ENCODE measurements at places on chromosomes 3 and 15. TPM values are rescaled to one million over a fixed set of nuclear protein-coding genes. Genes with fewer than 3 reads are reported as not detected.

DNA sequence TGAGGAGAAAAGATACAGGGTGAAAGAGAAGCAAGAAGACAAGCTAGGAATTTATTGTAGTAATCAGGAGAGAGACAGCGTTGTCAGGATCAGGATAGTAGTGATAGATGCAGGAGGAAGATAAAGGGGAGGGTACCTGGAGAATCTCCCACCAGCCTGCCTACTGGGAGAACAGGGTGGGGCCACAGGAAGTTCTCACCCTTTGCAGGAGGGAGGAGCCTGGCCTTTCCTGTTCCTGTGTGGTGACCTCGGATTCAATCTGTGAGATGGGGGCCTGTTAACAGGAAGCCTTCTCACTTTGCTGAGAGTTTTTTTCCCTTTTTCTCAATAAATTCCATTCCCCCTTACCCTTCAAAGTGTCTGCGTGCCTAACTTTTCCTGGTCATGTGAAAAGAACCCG, 37.6 kb downstream of the GMPS start:
- DNase-seq: no peak

GRCh38 chr3:20648294-20648693, 462.3 kb upstream of the SGO1 start:
- DNase-seq: no peak

GRCh38 chr3:140906785-140907184, 34.9 kb upstream of the SLC25A36 start:
- DNase-seq: no peak

DNA sequence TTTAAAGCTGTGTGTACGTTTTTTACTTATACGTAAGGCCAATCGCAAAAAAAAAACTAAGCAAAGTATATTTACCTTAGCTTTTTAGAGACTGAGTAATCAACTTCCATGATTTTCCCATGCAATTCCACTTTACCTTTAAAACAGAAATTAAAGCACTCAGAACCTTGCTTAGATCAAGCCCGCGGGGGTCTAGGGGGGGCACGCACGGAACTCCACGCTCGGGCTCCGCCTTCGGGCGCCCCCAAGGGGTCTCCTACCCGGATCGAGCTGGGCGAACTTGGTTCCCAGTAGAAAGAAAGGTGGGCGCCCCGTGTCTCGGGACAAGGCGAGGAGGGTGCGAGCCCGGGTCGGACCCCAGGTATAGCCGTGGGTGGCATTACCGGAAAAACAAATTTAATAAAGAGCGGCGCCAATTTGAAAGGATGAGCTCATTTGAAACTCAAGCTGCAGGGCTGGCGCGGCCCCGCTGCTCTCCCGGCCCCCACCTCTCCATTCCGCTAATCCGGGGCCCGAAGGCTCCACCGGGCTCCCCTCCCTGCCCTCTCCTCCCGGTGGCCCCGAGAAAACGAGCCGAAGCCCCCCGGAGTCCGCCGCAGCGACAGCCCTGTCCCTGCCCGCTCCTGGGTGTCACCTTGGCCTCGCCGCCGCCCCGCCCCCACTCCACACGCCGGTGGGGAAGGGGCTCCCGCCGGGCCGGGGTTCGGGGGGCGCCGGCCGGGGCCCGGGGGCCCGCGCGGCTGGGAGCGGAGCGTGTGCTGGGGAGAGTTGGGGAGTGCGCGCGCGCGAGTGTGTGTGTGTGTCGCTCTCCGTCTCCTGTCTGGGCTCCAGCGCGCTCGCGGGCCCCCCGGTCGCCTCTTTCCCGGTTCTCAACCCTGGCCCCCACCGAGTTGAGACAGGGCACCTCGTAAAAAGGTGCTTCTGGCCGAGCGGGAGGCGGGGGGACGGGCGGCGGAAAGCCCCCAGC, 1.5 kb downstream of the IGF2BP2 start:
- peak; percentile 53 for DNase-seq

DNA sequence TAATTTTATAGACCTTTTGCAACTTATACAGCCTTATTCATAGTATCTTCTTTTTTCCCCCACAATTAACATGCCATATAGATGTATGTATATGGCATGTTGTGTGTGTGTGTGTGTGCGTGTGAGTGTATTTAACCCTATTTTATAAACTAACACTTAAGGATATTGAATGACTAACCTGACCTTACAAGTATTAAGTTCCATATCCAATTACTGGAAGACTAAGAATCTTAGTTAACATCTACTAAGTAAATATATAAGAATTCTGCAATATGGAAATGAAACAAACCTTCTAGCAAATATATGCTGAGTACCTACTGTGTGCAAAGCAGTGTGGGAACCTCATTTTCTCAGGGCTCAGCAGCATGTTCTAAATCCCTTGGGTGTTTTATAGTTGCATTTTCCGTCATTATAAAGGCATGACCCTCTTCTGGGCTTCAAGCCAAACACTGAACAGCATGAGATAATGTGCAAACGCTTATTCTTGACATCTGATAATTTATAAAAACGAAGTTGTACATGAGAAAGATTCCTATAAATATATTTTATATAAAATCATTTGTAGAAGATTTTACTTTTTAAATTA, 105.5 kb downstream of the NLGN1 start:
- DNase-seq: no peak

DNA sequence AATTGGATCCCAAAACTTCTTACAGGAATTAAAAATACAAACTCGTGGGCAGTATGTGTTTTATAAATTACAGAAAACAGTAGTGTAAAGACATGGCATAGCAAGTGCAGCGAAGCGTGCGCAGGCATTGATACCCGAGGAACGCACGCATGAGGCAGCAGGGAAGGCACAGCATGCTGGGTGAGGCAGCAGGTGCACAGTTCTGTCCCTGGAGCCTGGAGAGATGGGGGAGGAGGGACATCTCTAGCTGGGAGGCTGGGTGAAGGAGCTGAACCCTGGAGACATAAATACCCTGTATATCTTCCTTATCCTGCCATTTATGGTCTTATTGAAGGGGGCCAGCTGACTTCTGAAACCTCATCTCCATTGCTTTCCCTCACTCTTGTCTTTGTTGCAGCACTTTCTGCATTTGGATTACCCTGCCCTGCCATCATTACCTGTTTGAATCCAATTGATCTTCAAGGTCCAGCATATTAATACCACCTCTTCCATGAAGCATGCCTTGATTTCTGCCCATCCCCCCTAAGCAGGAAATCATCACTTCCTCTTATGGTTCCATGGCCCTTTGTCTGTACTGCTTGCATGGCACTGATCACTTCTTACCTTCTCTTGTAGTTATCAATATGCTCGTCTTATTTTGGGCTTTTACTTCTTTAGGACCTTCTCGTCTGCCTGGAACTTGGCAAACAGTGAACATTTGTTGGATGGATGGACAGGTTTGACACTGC, 20.5 kb downstream of the LPP start:
- DNase-seq: no peak

DNA sequence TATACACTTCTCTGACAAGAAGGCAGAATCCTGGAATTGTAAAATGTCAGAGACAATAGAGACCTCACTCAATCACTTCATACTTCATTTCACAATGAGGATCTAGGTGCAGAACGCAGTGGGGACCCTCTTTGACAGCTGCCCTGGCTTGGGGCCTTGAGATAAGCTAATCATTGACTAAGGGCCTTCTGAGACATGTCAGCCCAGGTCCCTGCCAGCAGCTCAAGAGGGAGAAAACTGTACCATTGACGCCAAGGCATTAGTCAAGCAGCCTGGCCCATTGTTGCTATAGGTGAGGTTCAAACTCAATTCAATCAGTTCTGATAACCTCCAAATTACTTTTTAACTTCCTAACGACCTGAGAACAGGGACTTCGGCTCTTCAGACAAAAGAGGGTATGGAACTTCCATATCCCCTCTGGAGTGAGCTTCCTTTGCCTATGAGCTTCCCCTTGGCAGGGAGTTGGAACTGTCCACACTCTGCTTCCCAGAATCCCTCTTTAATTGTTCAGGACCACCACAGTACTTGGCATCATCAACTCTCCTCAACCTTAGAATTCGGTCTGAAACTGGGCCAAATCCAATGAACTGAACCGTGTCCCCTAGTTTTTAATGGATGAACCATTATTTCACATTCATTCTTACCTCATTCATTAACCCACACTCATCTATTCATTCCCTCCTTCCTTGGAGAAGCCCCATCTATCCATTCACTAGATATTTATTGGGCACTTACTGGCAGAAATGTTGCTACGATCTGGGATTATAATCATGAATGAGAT, 1.5 kb upstream of the CYP8B1 start:
- DNase-seq: no peak

DNA sequence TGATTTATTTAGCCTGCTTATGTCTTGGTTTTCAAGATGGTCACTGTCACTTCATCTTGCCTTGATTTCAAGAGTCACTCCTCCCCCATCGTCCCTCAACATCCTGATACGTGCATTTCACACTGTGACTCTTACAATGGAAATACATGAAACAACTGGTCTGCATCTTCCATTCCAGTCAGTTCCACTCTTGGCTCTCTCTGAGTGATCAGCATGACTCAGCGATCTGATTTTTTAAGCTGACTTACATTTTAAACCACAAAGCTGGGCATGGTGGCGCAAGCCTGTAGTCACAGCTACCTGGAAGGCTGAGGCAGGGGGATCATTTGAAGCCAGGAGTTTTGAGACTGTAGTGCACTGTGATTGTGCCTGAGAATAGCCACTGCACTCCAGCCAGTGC, 271.2 kb upstream of the ROPN1 start:
- no peak for DNase-seq

DNA sequence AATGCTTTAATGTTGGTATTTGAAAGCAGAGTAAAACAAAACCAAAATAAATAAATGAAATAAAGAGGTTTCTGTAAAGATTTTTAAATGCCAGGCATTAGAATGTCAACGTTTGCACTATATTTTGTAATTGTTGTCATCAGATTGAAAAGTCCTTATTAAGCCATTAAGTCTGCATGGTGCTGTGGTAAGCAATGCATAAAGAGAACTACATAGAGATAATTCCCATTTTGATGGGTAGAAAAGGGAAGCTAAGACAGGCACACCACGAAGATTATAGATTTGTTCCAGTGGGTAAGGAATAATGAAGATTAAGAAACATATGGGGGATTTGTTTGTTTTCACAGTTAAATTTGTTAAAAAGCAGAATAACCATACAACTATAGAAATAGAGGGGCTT, 52.5 kb upstream of the PPARG start:
- DNase-seq: no peak

DNA sequence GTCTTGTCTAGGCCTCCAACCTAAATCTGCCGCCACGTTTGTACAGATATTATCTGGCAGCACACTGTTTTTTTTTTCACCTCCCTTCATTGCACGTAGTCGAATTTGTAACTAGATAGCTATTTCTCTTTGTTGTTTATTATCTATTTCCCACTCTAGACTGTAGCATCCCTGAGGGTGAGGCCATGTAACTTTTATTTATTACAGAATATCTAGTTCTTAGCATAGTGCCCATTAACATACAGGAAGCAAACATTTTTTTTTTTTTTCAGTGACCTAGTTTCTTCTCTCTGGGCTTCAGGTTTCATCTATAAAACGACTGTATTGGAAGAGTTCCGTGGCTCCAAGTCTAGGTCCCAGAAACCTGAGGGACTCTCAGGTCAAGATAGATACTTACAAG, 354.3 kb downstream of the FGF12 start:
- DNase-seq: no peak

DNA sequence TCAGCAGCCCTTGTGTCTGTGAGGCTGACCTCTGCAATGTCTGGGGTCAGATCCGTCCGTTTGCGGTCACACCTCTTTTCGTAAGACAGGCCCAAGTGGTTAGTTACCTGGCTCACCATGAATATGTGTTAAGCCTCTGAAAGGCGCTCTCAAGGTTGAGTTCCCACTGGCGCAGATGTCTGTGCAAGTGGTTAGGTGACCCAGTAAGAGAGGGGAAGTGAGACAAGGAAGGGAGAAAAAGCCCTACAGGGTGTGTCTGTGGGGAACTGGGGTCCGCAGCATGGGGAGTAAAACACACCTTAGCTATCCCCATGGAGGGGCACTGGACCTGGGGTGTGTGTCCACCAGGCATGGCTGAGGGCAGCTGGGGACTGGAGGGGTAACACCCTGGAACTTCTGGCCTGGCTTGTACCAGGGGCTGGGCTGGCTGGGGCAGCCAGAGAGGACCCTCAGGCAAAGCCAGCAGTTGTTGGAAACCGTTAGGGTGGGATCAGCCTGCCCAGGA, 391.6 kb upstream of the PROK2 start:
- DNase-seq: peak; percentile 44

GRCh38 chr15:38853608-38854007, 289.0 kb upstream of the RASGRP1 start:
- DNase-seq: no peak

GRCh38 chr3:10758304-10759037, 57.6 kb upstream of the SLC6A11 start:
- DNase-seq: peak; percentile 29

- DNase-seq: no peak
These were observed 64.4 kb downstream of the PHC3 start for GRCh38 chr3:170117134-170117533.

Gene KBTBD8
- total RNA-seq: not detected

Gene EPHA6
- 3.8 TPM for total RNA-seq

Gene B2M
- total RNA-seq: 4,634 TPM

Gene MINAR1
- total RNA-seq: 0.40 TPM

Gene GRM7
- total RNA-seq: 0.20 TPM

Gene FETUB
- not detected for total RNA-seq

Gene CLEC3B
- total RNA-seq: 20.9 TPM

Gene MYZAP
- total RNA-seq: 24.3 TPM

Gene GPD1L
- total RNA-seq: 35.6 TPM
